ENCODE measurements at places on chromosomes 3 and 15.
A peak's percentile ranks its signal among the peaks of the same experiment; 100 is the strongest.

DNA sequence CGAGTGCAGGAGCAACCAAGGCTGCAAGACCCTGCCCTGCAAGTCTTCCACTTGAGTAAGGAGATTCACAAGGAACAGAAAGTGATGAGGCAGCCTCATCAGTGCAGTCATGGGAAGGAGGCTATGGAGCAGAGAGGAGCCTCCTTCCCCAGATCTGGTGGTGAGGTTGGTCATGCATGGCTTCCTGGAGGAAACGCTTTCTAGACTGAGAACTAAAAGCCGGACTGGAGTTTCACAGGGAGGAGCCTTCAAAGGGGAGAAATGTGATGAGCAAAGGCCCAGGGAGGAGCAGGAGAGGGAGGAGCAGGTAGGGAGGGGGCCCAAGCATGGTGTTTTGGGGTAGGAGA, 139.9 kb downstream of the SRGAP3 start:
- DNase-seq, result peak; percentile 65

GRCh38 chr15:68572309-68572708, 6.5 kb upstream of the CORO2B start:
- DNase-seq, result no peak

DNA sequence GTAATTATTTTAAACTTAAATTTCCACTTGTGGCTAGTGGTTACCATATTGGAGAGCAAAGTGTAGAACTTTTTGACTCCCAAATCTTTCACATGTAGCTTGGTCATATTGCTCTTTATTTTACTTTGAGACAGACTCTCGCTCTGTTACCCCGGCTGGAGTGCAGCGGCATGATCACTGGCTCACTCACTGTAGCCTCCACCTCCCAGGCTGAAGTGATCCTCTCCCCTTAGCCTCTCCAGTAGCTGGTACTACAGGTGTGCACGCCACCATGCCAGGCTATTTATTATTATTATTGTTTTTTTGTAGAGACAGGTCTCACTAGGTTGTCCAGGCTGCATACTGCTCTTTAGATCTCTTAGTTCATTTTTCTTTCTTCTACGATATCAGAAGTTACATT, 3.9 kb downstream of the FNDC3B start:
- no peak for DNase-seq

- DNase-seq, result no peak
Measured at GRCh38 chr15:56950979-56951378, 32.5 kb downstream of the TCF12 start.

GRCh38 chr3:128075522-128076482, 23.6 kb downstream of the SEC61A1 start:
- peak; percentile 95 for DNase-seq

DNA sequence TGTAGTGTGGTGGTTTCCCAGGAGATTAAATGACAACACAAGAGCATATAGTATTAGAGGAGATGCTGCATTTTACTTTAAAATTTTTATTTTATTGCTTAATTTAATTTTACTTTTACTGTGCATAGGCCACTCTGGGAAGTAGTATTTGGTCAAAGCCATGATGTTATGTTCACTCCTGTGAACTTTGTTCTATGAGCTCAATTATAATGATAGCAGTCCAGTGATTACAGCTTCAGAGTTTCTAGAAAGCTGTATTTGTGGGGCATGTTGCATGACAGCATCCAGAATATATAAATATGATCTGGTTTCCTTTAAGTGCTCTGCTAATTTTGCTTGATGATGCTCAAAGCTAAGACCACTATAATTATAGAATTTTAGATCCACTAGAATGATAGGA, 338.6 kb downstream of the NSUN3 start:
- no peak for DNase-seq
